Anterior cingulate cortex (tissue), 58 donors: ENCODE measurements at places on chromosomes 5 and 9.

GRCh38 chr5:154403776-154404387 lies 41.9 kb upstream of the SAP30L start:
- DNase-seq: no peak

- no peak for DNase-seq
Measured at GRCh38 chr5:153793699-153794098, 245.0 kb downstream of the FAM114A2 start.

DNA sequence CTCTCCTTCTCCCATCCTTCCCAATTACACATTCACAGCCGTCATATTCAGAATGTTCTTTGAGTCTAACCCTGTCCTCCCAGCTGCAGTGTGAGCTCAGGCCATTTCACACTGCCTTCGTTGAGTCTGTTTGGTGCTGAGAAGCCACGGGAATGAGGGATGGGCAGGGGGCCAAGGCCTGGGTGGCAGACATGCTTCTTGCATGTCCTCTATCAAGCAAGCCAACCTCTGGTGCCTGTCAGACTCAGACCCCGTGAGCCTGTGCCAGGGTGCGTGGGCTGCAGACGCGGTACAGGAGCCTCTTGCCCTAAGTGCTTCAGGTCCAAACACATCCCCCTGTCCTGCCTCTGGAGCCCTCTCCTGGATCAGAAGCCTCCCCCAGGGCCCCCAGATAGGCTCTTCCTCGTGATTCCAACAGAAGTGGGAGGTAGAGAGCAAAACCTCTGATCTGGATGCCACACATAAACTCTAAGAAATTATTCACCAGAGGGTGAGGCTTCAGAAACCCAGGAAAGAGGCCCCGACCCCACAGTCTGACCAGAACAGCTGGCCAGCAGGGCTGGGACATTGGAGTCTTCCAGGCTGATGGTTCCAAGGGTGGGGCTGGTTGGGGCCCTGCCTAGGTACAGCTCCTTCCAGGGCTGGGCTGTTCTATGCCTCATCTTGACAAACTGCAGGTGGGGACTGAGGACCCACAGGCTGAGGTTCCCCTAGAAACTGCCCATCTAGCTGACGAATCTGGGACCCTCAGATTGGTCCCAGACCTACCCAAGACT lies 46.7 kb upstream of the CDKN2AIPNL start:
- no peak for DNase-seq

DNA sequence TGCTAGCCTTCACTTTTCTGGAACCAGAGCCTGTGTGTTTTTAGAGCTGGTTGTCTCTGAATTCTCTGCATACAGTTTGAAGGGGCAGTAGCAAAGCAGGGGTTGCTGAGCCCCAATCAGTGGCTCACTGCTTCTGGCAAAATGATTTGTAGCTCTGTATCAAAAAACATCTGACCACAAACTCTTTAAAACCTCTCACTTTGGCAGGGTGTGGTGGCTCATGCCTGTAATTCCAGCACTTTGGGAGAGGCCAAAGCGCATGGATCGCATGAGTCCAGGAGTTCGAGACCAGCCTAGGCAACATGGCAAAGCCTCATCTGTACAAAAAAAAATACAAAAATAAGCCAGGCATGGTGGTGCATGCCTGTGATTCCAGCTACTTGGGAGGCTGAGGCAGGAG lies 28.3 kb upstream of the APC start:
- DNase-seq: no peak

DNA sequence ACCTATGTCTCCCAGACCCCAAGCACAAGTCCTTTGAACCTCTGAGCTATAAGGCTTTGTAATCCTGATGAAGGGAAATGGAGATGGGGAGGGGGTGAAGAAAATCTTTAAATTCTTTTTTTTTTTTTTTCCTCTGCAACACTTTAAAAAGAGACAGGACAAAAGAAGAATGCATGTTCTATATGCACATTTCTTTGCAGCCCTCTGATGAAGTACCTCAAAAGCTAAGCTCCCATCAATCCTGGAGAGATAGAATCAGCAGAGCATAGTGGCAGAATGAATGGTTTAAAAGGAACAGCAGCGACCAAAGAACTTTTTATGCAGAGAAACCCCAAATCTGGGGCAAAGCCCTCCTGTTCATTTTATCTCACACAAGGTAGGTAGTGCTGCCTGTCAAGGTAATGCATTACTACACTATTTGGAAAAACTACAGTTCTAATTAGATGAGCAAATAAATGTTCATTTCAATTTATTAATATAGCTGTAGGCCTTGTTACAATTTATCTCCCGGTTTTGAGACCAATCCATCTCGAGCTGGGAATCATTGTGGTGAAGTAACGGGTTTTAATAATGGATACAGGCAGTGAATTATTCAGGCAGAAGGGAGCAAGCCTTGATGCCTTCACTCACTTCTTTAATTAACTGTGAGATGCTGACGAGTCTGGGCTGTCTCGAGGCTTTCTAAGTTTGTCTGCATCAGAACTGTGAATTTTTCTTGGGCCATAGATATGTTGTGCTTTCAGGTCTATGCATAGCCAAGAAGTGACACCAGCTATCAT lies 173.5 kb upstream of the ZNF608 start:
- DNase-seq: no peak

DNA sequence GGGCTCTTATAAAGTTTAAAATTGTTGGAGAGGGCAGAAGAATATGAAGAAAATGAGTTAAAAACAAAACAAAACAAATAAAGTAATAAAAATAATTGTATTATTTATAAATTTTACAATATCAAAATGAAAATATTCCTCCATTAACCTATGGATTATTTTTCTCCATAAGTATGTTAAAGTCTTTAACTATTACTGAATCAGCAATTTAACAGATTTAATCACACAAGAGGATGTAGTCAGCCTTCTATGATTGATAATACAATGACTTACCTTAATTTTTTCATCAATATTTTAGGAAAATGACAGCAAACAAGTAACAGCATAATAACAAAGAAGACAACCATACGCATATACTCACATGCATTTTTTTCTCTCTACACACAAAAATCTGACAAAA lies 1195.3 kb upstream of the NUDT12 start:
- DNase-seq: no peak

DNA sequence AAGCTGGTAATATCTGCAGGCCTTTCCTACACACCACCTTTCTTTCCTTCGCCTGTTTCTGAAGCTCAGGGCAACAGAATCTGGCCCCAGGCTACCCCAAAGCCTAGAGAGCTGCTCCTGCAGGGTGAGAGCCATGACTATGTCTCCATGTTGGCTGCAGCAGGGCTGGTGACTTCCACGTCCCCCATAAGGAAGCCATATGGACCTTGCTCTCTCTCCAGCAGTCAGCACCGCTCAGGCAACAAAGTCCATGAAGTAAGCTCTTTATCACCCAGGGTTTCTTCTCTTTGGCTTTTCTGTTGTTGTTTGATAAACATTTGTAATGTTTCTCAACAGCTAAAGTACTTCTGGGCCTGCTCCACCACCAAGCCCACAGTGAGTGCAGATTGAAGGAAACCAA lies 125.2 kb downstream of the SLIT3 start:
- no peak for DNase-seq

- no peak for DNase-seq
Measured at GRCh38 chr5:140152022-140152999, 22.7 kb upstream of the CYSTM1 start.

GRCh38 chr5:89471541-89471940 lies 588.6 kb upstream of the MEF2C start:
- no peak for DNase-seq

DNA sequence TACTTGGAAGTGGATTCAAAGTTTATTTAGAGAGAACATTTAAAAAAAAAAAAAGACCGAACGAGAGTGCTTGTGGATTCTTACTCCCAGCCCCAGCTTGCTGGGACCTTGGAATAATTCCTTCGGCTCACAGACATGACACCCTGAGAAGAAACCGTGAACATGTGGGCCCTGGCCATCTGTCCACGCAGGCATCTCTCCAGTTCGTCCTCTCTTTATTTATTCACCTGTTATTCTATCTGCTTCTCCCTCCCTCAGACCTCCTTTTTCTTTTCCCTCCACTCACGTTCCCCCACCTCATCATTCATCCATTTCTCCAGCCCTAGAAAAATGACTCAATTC lies 93.7 kb upstream of the PHYKPL start:
- peak; percentile 22 for DNase-seq

GRCh38 chr5:15354021-15354420 lies 146.0 kb upstream of the FBXL7 start:
- no peak for DNase-seq

DNA sequence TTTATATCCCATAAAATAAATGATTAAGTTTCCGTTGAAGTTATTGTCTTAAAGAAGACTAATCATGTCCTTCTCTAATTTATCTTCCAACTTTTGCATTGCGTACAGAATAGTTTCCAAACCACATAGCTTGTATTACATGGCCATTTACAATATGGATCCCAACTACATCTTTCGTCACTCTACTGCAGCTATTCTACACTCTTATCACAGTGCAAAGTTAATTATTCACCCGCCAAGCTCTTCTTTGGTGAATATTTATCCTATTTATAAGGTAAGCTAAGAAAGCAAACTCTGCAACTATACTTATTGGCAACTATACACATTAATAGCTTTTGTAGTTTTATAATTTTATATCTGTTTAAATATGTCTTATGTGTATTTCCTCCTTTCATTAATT lies 75.9 kb upstream of the ADAMTS19 start:
- no peak for DNase-seq

GRCh38 chr5:129747572-129748407 lies at the start of gene MINAR2:
MINAR2 (plus strand) TSS chr5:129748094; CDS start chr5:129748191, 97 bp downstream.
- no peak for DNase-seq

DNA sequence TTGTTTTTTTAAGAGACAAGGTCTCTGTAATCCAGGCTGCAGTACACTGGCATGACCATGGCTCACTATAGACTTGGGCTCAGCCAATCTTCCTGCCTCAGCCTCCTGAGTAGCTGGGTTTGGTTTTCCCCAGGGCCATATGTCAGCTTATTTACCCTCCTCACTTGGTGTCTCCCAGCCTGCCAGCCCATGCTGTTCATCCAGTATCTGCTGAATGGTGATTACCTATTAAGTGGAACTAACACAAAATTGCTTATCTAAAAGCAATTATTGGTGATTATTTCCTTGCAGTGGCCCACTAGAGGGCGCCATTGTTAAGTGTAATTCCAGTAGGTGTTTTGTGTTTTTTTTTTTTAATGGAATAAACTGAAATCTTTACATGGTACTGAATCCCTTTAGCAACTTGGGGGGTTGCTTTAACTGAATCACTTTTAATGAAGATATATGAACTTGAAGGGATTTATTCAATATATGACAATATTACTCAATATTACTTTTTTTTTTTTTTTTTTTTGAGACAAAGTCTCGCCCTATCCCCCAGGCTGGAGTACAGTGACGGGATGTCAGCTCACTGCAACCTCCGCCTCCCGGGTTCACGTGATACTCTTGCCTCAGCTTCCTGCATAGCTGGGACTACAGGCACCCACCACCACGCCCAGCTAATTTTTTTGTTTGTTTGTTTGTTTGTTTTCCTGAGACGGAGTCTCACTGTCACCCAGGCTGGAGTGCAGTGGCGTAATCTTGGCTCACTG lies 13.8 kb downstream of the EXOSC2 start:
- DNase-seq: no peak

DNA sequence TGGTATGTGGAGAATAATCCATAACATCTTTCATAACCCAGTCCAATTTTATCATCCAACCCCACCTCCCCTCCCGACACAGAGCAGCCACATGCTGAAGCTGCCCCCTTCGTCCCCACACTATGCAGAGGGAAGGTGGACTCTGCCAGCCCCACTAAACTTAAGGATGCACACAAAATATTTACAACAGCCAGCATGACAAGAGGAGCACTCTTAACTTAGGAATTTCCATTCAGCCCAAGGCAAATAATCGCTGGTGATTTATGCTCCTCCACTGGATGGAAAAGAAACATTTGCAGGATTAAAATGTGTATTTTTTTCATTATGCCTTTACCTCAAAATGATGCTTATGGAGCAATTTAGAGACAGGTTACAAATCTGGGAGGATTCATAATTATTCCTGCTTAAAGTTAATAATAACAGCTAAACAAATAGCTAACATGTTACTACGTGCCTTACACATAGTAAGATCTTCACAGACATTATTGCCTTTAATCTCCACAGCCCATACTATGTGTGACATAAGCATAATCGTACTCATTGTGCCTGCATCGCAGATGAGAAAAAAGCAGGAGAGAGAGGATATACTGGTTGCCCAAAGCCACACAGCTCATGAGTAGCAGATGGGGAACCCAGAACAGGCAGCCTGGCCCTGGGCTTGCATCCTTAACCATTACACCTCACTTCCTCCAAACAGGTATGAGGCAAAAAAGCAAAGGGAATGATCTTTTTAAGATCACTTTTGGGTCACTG lies 92.6 kb downstream of the GLIS3 start:
- DNase-seq: no peak

GRCh38 chr9:110785166-110785565 lies 116.6 kb downstream of the MUSK start:
- DNase-seq: no peak

DNA sequence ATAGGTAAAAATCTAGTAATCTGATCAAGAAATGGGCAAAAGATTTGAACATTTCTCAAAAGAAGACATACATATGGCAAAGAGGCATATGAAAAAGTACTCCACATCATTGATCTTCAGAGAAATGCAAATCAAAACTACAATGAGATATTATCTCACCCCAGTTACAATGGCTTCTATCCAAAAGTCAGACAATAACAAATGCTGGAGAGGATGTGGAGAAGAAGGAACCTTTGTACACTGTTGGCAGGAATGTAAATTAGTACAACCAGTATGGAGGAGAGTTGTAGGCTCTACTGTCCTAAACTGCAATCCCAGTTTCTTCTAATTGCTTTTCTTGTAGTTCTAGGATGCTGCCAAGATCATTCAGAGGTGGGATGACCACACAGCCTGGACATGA lies 193.5 kb upstream of the RFX3 start:
- no peak for DNase-seq

DNA sequence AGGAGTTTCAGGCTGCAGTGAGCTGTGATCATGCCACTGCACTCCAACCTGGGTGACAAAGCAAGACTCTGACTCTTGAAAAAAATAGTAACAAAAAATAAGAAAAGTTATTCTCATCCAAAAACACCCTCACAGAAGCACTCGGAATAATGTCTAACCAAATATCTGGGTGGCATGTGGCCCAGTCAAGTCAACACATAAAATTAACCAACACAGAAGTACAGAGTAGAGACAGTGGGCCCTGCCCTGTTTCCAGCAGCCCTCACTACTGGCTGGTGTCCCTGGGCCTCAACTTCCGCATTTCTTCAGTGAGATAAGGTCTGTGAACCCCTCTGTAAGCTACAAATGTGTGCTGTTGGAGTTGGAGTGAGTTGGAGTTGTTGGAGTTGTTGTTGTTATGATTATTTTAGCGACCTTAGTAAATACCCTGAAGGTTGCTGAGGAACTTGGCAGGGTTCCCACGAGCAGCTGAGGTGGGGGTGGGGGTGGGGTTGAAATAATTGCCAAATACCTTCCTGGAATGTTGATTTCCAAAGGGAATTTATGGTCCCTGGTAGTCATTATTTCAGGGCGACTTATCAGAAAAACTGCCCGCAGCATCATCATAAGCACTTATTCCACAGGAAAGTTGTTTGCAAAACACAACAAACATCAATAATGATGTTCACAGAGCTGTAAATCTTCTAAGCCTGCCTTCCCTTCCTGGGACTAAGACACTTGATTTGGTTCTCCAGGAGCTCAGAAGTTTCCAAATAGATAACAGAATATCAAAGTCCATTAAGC lies 30.2 kb downstream of the C5orf15 start:
- no peak for DNase-seq
